ENCODE measurements at places on chromosomes 7 and 10.

- no peak for DNase-seq
Measured at GRCh38 chr7:139703487-139704307, 74.1 kb downstream of the HIPK2 start.

- DNase-seq = no peak
Measured at GRCh38 chr10:104342941-104343411, 4.7 kb upstream of the ITPRIP start.

DNA sequence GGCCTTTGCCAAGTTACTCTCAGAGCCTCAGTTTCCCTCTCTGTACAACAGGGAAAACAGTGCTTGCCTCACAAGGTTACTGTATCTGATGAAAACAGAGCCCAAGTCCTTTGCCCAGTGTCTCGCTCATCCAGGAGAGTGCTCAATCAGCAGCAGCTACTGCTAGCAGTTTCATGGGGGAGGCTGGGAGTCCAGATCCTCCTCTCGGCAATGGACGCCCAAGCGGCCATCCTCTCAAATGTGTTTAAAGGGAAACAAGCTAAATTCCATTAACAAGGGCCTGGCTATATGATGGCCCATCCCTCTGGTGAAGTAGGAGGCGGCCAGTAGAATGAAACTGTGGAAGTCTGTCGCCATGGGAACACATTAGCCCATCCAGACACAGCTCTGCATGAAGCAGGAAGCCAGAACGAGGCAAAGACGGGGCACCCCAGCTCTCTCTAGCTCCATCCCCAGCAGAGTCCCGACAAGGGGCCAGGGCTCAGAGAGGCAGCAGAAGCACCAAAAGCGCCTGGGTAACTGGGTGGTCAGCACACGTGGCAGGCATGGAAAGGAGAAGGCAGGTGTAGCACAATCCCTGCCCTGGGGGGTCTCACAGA lies 35.2 kb downstream of the FAM53B start:
- DNase-seq = peak; percentile 67

DNA sequence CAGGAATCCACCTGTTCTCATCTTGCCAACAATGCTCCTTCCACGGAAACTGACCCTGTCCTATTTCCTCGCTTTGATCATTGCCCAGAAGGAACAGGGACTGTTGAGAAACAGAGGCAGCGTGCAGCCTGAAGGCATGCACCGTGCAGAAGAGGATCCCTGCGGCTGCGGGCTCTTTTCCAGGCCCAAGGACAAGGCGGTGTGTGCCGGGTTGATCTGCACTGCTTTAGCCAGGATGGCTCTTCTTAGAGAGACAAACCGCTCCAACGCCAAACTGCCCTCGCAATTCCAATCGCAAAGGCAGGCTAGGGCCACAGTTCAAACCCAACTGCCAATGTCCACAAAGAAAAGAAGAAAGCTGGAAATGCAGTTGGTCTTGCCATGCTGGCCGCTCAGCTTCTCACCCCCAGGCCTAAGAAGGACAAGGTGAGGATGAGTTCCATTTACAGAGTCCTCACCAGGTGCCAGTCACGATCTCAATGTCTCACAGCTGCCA lies 26.5 kb downstream of the BRI3 start:
- no peak for DNase-seq

DNA sequence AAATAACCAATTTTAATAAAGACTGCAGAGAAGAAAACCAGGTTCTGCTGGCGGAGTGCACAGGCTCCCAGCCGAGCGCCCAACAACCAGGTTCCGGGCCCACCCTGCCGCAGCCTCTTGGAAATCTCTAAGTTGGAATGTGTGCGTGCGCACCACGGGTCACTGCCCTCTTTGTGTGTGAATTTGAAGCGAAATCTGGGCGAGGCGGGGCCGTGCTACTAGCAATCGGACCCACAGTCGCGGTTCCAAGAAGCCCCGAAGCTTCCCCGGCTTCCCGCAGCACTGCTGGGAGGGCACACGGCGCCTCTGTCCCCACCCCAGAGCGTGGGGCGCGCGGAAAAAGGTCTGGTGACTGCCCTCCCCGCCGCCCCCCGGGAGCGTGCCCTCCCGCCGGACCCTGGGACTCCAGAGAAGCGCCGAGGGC lies 666 bp upstream of the MAP3K8 start:
- DNase-seq = peak; percentile 39

DNA sequence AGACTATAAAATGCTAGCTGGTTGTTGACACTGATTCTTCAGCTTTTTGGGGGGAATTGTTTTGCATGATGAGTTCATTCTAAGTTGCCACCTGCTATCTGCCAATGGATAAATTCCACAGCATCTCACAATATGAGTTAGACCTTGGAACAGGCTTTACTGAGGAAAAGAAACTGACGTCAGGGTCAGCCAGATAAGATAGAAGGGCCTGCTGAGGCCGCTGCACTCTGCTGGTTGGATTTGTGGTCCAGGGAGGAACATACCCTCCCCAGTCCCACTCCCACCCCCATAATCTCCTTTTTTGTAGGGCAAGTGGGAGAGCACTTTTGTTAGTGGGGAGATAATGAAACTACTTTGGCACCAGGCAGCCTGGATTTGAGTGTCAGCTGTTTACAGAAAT lies 110.6 kb upstream of the PRR15 start:
- no peak for DNase-seq

DNA sequence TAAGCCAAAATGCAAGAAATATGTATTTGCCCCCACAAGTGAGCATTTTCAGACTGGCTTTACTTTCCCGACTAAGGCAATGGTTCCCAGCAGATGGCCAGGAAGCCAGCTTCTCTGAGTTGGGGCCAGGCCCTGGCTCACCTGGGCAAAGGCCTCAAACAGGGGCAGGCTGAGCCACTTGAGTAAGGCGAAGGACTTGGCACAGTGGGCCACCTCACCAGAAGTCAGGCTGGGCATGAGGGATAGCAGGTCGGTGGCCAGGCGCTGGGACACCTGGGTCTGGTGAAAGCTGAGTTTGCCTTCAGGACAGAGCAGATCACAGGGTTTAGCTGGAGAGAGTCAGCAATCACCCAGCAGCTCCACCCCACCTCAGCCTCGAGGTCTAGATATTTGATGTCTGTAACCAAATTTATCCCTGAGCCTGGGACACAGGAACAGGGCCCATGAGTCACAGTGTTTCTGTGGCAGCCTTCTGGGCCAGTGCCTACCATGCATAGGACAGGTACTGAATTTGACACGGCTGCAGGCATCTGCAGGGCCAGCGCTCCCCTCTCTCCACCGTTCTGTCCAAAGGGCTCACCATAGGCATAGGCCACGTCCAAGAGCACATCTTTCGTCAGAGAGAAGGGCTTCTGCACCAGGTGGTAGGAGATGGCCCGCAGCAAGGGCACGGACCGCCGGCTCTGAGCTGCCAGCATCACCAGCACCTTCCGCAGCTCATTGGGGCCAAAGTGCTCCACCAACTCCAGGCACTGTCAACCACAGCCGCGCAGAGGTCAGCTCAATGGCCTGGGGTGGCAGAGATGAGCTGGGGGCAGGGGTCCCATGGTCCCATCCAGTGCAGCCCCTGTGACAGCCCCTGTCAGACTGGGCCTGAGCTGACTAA lies 7.3 kb downstream of the TBRG4 start:
- DNase-seq = no peak

DNA sequence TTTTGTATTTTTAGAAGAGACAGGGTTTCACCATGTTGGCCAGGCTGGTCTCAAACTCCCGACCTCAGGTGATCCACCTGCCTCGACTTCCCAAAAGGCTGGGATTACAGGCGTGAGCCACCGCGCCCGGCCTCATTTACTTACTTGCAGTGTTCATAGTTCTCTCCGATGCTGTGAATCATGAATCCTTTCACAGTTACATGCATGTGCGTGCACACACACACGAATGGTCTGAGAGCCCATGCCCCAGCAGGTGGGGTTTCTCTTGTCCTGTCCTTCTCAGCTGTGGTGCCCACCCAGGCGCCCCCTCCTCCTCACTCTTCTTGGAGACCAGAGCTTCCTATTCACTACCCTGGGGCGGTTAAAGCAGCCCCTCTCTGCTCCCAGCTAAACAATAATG lies 50.6 kb downstream of the RBM17 start:
- DNase-seq = no peak

DNA sequence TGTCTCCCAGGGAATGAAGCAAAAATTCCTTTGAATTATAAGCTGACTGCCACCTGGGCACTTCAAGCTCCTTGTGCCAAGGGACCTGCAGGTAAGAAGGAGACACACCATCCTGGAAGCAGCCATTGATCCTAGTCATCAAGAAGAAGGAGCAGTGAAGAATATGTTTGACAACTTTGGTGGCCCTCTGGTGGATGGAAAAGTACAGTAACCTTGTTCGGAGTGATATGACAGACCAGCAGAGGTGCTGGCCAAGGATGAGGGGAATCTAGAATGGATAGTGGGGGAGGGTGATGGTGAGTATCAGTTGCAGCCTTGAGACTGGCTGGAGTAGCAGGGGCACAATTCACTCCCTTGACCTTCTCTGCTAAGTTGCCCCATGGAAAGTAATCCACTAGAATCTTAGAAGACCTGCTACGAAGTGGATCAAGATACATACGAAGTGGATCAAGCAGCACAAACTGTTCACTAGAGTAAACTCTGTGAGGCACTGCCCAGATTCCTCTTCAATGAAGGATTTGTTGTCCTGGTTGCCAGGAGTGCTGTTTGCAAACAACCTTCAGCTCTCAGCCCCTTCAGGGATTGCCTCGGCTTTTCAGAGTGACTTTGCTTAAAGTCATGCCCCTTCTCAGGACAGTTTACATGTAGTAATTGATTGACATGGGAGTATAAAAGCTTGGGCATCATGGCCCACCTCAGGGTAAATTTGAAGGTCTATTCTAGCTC lies 44.8 kb upstream of the ORC5 start:
- DNase-seq = no peak

DNA sequence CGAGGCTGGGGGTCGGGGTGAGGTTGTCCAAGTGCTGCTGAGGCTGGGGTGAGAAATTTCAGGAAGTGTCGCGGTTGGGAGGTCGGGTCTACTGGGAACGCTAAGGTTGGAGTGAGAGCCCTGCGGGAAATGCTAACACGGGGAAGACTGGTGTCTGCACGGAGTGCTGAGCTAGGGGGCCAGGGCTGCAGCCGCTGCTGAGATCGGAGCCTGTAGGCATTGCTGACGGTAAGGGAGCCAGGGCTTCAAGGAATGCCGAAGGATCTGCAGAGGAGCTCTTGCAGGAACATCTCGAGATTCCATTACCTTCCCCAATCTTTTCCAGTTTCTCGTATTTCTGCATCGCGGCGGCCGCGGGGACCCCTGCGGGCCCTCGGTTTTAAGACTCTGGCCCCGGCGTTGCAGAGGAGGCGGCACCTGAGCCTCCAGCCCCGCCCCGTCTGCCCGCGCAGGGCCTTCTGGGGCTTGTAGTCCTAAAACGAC lies at the start of gene CDK5:
Gene CDK5, minus strand, starts transcription at position 392 of the 483 bp plus-strand sequence. Its CDS starts 49 bp downstream, at position 343.
- no peak for DNase-seq

DNA sequence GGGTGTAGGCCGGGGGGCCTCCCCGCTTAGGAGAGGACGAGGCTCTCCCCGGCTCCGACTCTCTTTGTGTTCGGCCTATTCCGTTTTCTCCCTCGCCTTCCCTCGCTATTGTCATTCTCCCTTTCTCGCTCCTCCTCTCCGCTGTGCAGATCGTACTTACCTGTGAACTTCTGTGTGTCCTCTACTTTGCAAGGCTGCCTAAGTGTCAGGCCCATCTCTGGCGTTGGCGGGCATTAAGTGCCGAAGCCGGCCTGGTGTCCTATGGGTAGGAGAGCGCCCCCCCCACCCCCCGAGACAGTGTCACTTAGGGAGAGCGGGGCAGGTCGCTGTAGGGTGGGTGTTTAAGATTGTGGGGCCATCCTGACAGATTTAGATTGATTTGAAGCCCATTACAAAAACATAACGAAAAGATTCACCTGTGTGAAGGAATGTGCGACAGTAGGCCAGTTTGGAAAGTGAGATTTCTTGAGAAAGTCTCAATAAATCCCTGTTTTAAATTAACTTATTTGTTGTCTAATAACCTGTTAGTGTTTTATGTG lies 579 bp downstream of the RBM33 start:
- peak; percentile 49 for DNase-seq

DNA sequence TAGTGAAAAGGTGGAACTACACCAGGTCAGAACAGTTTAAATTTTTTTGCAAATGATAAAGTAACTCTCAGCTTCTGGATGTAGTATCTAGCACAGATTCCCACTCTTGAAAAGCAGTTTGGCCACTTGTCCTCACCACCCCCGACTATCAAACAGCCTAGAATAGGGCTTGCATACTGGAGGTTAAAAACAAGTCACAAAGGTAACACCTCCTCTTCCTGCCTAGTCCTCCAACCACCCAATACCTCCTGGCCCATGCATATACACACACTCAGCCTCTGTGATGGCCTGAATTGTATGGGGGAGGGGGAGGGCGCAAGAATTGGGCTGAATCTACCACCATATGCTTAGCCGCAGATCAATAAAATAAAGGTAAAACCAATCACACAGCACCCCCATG lies 5.7 kb downstream of the SKAP2 start:
- DNase-seq = no peak

- DNase-seq = no peak
Measured at GRCh38 chr10:17022896-17023295, 106.7 kb downstream of the CUBN start.

- DNase-seq = peak; percentile 39
Measured at GRCh38 chr7:157219154-157219553, 80.4 kb downstream of the UBE3C start.

DNA sequence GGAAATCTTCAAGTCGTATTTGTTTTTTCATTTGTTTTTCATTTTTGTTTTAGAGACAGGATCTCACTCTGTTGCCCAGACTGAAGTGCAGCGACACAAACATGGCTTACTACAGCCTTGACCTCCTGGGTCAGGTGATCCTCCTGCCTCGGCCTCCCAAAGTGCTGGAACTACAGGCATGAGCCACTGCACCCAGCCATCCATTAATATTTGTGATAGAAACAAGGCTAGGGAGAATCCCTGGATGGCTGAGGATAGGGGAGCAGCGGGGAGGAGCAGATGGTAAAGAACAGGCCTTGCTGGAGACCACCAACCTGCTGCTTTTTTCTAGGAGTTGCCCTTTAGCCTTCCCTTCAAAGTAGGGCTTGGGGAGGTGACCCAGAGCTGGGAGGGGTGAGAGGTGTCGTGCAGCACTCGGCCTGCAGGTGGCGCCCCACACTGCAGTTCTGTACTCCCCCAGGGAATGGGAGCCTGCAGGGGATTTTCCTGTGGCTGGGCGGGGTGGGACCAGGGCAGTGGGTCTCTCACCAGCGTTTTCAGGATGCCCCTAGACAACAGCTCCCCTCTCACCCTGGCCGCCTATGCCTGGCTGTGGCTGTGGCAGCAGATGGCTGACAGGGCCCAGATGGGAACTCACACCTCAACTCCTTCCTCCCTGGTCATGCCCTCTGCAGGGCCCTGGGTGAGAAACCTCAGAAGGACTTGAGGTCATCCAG lies 12.6 kb upstream of the CDH23 start:
- peak; percentile 86 for DNase-seq

GRCh38 chr10:36612436-36612835 lies 513.0 kb upstream of the ANKRD30A start:
- no peak for DNase-seq

DNA sequence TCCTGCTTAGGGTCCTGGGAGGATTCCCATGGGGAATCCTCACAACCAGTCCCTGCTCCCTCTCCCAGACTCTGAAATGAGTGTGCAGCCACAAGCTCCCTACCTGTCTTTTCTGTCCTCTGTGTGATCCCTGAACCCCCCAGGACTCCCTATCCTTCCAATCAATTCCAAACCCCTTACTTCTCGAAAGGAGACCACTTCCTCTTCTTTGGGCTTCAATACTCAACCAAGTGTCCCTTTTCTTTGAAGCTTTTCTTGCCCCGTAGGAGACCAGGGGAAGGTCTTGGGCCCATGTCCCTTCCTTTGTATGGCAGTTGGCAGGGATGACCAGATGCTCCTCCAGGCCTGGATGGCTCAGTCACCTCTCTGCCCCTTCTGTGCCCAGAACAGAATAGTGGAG lies 1.7 kb downstream of the AEBP1 start:
- DNase-seq = no peak

- DNase-seq = no peak
Measured at GRCh38 chr7:55104123-55104522, 85.3 kb downstream of the EGFR start.
